ENCODE measurements at places on chromosomes 5 and 9. TPM values are rescaled to one million over a fixed set of nuclear protein-coding genes. Genes with fewer than 3 reads are reported as not detected.

RAPGEF6 gene
- 83.3 TPM for total RNA-seq

CLIC3 gene
- 2.8 TPM for total RNA-seq

SPINK13 gene
- total RNA-seq = not detected

PCDHGB6 gene
- not detected for total RNA-seq

IRGM gene
- 2.2 TPM for total RNA-seq

ZNF474 gene
- total RNA-seq = 0.28 TPM

CCNB1 gene
- 1.5 TPM for total RNA-seq

DNA sequence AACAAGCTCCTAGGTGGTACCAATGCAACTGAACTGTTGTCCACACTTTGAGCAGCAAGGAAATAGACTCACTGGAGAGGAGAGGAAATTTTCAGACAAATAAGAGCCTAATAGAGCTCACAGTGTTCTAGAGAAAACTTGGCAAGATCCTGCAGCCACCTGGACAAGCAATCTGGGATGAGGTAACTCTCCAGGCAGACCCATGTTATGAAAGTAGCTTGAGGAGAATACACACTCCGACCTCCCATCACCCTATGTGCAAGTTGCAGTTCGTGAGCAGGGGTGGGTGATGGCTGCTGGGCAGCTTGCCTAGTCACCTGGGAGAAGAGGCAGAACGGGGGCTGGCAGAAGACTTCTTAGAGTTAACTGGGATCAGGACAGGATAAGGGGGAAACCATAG, 102.2 kb downstream of the KLF4 start:
- H3K27ac ChIP-seq = no peak overlapping the region
- no peaks in the 10 kb centered on the region for H3K36me3 ChIP-seq
- H3K4me1 ChIP-seq = no peaks in the 10 kb centered on the region

DNA sequence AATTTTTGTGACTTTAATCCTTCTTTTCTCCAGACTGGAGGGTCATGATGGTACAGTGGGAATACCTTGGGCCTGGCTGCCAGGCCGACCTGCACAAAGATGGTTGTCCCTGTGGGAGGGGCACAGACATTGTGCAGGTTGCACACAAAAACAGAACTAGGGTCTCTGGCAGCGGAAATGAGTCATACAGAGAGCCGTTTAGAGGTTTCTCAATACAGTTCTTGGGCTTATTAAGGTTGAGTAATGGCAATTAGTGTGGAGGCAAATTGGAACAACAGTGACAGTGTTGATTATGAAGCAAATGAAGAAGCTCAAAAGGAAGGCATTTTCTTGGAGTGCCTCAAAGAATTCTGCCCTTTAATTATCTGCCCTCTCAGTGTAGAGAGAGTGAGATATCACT, 173.6 kb downstream of the TENT4A start:
- no peak for DNase-seq
- H3K4me1 ChIP-seq = no peaks in the 10 kb centered on the region
- H3K36me3 ChIP-seq = no peaks in the 10 kb centered on the region
- no peak overlapping the region for H3K4me3 ChIP-seq
- peaks cover 4% of the 10 kb centered on the region for H3K27me3 ChIP-seq

- no peaks in the 10 kb centered on the region for H3K36me3 ChIP-seq
- H3K4me3 ChIP-seq = no peak overlapping the region
- no peaks in the 10 kb centered on the region for H3K27me3 ChIP-seq
- no peak for DNase-seq
- H3K4me1 ChIP-seq = peaks cover 6% of the 10 kb centered on the region
- H3K27ac ChIP-seq = no peak overlapping the region
Observed at GRCh38 chr5:178067755-178068154, 45.6 kb upstream of the N4BP3 start.

GRCh38 chr5:99308131-99308530, 379.3 kb upstream of the CHD1 start:
- no peaks in the 10 kb centered on the region for H3K36me3 ChIP-seq
- DNase-seq = no peak
- no peak overlapping the region for H3K4me3 ChIP-seq

DNA sequence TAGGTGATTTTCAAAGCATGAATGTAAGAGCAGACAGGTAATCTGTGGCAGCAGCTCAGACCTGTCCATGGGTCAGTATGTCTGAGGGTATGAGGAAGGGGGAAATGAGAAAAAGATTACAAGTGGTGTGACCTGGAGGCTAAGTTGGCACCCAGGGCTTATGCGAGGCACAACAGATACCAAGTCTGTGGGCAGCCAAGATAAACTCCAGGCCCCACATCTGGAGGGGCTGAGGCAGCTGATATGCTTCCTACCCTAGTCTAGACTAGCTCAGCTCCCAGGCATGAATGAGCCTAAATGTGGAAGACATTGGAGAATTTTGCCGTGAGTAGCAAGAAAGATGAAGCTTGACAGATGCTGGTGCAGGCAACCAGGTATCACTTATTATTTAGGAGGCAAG, 151.7 kb downstream of the PIK3R1 start:
- no peak overlapping the region for H3K27ac ChIP-seq
- H3K27me3 ChIP-seq = no peaks in the 10 kb centered on the region
- peaks cover 12% of the 10 kb centered on the region for H3K4me1 ChIP-seq
- H3K36me3 ChIP-seq = no peaks in the 10 kb centered on the region

GRCh38 chr5:73321757-73322436, 126.7 kb downstream of the FOXD1 start:
- no peak for DNase-seq
- H3K27me3 ChIP-seq = peaks cover 16% of the 10 kb centered on the region
- H3K4me1 ChIP-seq = no peaks in the 10 kb centered on the region
- H3K36me3 ChIP-seq = no peaks in the 10 kb centered on the region
- H3K27ac ChIP-seq = no peak overlapping the region

GRCh38 chr5:106907979-106908378, 762.8 kb downstream of the EFNA5 start:
- no peak overlapping the region for H3K27ac ChIP-seq
- H3K4me3 ChIP-seq = no peak overlapping the region
- no peak for DNase-seq

DNA sequence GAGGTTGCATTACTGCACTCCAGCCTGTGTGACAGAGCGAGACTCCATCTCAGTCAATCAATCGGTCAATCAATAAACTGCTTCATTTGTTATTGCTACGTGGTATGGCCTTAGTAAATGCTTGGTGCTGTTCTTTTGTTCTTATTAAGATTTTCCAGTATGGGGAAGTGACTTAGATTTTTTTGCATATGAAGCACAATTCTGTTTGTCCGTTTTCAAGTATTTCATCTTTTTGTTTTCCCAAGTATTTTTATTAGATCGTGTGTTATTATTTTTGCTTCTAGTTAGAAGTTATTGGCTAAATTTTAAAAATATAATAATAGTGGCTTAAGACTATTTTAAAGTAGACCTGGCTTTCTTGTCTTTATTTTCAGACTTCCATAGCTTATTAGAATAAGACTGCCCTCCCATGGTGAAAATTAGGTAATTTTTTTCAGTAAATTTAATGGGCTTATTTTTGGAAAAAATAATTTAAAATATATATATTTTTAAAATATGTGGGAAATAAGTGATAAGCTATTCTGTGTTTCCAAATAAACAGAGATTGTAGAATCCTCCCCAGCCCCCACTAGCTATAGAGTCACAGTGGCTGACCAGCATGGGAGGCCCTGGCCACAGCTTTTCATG, 14.7 kb upstream of the OMD start:
- H3K27me3 ChIP-seq = no peaks in the 10 kb centered on the region
- no peak overlapping the region for H3K27ac ChIP-seq
- no peaks in the 10 kb centered on the region for H3K36me3 ChIP-seq
- H3K4me1 ChIP-seq = no peaks in the 10 kb centered on the region
- no peak for DNase-seq

DNA sequence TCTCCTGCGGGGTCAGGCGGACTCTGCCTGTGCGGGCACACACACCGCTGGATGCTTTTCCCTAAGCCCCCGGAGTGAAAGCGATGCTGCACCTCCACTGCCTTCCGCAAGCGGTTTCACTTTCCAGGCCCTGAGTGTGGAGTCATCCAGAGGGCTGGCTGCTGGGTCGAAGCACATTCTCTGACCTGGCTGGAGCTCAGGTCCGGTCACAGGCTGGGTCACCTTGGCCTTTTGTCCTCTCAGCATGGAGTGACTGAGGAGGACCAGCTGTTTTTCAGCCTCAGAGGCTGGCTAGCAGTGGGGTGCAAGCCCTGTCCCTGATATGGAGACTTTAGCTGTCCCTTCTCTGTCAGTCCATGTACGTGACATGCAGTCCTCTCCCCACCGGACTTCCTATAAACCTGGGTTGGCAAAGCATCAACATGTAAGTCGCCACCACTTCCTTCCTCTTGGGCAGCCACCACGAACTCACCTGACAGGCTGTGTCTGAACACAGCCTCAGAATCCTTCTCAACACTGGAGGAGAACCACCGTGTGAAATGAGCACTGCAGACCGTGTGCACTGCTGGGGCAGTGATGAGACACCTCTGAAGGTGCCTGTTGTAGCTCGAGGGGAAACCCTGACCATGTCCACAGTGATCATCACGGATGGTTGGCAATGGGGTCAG, 51.3 kb downstream of the GADD45G start:
- H3K27ac ChIP-seq = no peak overlapping the region
- DNase-seq = no peak
- no peak overlapping the region for H3K4me3 ChIP-seq

DNA sequence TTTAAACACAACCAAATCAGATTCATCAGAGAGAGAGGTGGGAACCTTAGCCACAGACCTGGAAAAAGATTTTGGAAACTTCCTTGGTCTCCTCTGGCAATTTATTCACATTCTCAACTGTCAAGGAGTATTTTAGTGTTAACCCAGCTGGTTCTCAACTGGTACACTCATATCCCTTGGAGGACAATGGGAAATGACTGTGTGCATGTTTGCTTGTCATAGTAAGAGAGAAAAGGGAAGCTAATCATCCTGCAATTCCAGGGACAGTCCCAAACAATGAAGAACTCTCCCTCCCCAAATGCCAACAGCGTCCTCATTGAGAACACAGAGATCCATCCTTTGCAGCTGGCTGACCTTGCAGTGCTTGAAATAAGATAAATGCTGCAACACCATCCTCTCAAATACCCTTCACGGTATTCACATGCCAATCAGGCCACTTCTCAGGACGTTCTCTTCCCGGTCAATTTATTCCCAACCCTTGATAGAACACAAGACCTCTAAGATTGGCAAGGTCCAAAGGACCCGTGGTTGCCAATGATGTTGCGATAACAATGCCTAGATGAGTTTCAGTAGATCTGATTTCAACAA, 75.5 kb downstream of the EPB41L4B start:
- H3K4me1 ChIP-seq = no peaks in the 10 kb centered on the region
- peaks cover 6% of the 10 kb centered on the region for H3K27me3 ChIP-seq
- no peak overlapping the region for H3K4me3 ChIP-seq
- no peaks in the 10 kb centered on the region for H3K36me3 ChIP-seq
- DNase-seq = no peak

GRCh38 chr5:127961763-127962145, 121.8 kb upstream of the SLC12A2 start:
- H3K27me3 ChIP-seq = no peaks in the 10 kb centered on the region
- H3K4me3 ChIP-seq = no peak overlapping the region
- no peak for DNase-seq
- H3K4me1 ChIP-seq = no peaks in the 10 kb centered on the region
- H3K36me3 ChIP-seq = no peaks in the 10 kb centered on the region

DNA sequence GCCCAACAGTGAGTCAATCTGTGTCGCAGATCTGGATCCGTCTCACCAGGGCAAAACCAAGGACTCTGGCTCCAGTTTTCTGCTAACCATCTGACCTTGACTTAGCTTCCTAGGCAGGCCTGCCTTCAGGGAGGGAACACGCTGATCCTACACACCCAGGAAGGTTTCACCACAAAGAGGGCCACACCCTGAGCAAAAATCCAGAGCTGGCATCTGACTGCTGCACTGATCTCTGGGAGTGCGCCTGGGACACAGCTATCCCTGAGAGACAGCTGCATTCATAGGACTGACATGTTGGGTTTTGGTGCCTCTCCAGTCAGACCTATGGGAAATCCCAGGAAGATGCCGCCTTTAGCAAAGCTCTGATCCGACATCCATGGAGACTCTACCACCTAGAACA, 47.5 kb downstream of the CDK5RAP2 start:
- no peak for DNase-seq
- peaks cover 95% of the 10 kb centered on the region for H3K36me3 ChIP-seq
- no peak overlapping the region for H3K27ac ChIP-seq
- H3K4me3 ChIP-seq = no peak overlapping the region
- H3K27me3 ChIP-seq = no peaks in the 10 kb centered on the region
- H3K4me1 ChIP-seq = no peaks in the 10 kb centered on the region

DNA sequence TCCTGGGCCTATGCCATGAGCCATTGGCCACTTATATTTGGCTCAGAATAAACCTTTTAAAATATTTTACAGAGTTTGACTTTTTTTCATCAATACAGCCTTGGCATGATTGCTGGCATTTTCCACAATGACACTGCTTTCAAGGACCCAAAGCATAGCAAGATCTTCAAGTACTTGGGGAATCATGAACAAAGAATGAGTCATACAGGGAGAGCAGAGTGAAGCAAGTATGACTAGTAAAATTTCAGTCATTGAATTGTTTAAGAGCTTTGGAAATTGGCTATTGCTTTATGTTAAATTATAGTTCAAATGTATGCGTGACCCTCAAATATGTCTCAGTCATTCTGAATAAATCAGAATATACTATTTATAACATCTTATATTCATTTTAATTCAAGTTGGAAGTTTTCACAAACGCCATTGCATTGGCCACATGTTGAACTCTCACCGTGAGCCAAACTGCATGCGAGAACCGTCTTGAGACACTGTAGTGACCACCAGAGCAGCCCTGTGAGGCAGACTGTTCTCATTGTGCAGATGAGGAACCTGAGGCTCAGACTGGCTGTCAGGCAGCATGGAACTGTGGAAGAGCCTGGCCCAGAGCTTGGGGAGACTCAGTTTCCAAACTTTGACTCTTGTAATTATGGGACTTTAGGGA, 52.9 kb downstream of the GDNF start:
- DNase-seq = no peak
- no peak overlapping the region for H3K27ac ChIP-seq
- H3K36me3 ChIP-seq = no peaks in the 10 kb centered on the region
- H3K4me1 ChIP-seq = no peaks in the 10 kb centered on the region

GRCh38 chr9:86577420-86578333, 223.5 kb upstream of the TUT7 start:
- no peak overlapping the region for H3K4me3 ChIP-seq
- no peaks in the 10 kb centered on the region for H3K36me3 ChIP-seq
- no peak overlapping the region for H3K27ac ChIP-seq
- peaks cover 4% of the 10 kb centered on the region for H3K27me3 ChIP-seq

DNA sequence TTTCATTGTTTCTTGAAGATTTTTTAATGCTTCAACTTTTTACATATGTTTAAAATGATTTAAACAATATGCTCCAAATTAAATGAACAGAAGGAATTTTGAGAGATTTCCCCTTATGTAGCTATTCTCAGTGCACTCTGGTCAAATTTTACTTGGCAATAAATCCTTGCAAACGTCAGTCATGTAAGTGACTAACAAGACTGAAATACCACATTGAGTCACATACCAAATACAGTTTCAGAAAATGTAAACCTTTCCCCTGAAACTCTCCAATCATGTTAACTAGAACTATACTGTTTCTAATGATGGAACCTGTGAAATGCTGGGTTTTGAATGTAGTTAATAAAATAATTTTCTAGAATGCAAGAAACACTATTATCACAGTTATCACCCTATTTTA, 29.6 kb downstream of the SAR1B start:
- peaks cover 44% of the 10 kb centered on the region for H3K36me3 ChIP-seq
- H3K27me3 ChIP-seq = no peaks in the 10 kb centered on the region
- no peak for DNase-seq
- no peaks in the 10 kb centered on the region for H3K4me1 ChIP-seq
- H3K27ac ChIP-seq = no peak overlapping the region

- no peaks in the 10 kb centered on the region for H3K27me3 ChIP-seq
- DNase-seq = no peak
- H3K27ac ChIP-seq = no peak overlapping the region
Observed at GRCh38 chr5:112908854-112909253, 13.2 kb downstream of the REEP5 start.

- no peak overlapping the region for H3K27ac ChIP-seq
- no peaks in the 10 kb centered on the region for H3K4me1 ChIP-seq
- no peaks in the 10 kb centered on the region for H3K36me3 ChIP-seq
- peaks cover 4% of the 10 kb centered on the region for H3K27me3 ChIP-seq
- no peak overlapping the region for H3K4me3 ChIP-seq
Observed at GRCh38 chr9:86600977-86601376, 246.8 kb upstream of the TUT7 start.

Data from CD4-positive, alpha-beta T cell (primary cell).